ENCODE measurements at places on chromosomes 12 and 14.

GRCh38 chr14:99682809-99683618 is 1.1 kb upstream of the CYP46A1 start:
- peak; percentile 66 for DNase-seq

- DNase-seq, result no peak
These were observed 133.8 kb downstream of the BCAT1 start for GRCh38 chr12:24815114-24815423.

GRCh38 chr14:83548061-83548839 is 1981.7 kb upstream of the FLRT2 start:
- peak; percentile 34 for DNase-seq

GRCh38 chr14:87430810-87431209 is 562.2 kb downstream of the GALC start:
- peak; percentile 5 for DNase-seq

- no peak for DNase-seq
These were observed 3.2 kb upstream of the MED13L start for GRCh38 chr12:116280595-116281290.

GRCh38 chr12:47281667-47282171 is 202.0 kb upstream of the AMIGO2 start:
- DNase-seq, result no peak

GRCh38 chr14:100193417-100194357 is 34.2 kb upstream of the DEGS2 start:
- DNase-seq, result no peak

- DNase-seq, result no peak
These were observed 22.5 kb upstream of the TMEM106C start for GRCh38 chr12:47940773-47941474.

GRCh38 chr12:105548626-105549025 is 218.1 kb downstream of the C12orf75 start:
- no peak for DNase-seq

DNA sequence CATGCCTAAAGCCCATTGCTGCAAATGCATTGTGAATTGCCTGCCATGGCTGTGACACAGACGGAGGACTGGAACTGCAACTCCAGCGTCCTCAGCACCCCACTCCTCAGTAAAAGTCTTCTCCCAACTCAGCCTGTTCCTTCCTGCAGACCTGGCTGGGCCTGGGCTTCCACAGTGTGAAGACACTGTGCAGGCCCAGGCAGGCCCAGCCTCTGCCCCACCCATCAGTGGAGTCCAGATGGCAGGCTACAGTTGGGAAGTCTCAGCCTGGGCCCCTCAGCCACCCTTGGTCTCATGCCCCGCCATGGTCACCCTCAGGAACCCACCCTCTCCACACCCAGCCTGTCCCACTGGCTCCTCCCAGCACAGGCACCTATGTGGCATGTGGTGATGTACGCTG is 22.0 kb downstream of the VSX2 start:
- DNase-seq, result no peak

DNA sequence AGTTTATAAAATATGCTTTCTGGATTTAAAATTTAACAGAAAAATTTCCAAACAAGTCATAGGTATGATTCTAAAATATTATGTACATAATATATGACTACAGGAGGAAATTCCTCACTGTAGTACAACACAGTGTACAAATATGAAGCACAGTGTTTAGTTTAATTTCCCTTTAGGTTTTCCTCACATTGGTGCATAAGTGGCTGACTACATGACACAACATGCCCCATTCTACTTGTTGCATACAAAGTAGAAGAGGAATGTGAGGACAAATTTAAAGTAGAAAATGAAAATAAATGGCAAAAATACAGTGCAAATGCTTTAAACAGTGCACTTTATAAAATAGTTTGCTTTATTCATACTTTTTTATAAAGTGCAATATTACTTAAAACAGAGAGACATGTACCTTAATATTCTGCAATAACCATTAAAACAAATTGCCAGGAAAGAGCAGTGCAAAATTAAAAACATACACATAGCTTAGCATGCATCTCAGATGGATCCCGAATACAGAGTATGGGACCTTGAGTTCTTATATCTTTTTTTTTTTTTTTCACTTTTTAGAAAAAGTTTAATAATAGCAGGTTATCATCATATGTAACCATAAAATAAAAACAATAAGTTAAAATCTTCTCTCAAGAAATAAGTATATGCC is 54.8 kb upstream of the TTC7B start:
- no peak for DNase-seq

GRCh38 chr12:96605684-96606083 is 116.3 kb downstream of the CFAP54 start:
- no peak for DNase-seq

DNA sequence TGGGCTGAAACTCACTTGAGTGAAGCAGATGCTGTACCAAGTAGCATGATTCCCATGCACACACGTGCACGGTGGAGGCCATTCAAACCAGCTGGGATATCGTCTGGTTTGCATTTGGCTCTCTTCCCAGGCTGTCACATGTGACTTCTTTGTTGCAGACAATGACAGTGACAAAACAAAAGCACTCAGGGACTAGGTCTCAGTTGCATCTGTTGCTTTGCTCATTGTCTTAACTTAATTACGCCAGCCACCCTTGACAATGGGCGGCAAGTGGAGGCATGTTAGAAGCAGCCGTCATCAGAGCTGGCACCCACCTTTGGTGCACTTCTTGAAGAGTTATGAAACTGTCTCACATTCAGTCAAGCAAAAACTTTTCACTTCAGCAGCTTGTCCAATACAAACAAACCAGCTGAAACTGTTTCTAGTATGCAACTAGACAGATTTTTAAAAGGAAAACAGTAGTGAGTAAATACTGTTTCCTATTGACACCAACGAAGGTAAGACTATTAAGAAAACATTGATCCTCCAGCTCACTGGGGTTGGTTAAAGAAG is 74.3 kb downstream of the IGF1 start:
- no peak for DNase-seq

DNA sequence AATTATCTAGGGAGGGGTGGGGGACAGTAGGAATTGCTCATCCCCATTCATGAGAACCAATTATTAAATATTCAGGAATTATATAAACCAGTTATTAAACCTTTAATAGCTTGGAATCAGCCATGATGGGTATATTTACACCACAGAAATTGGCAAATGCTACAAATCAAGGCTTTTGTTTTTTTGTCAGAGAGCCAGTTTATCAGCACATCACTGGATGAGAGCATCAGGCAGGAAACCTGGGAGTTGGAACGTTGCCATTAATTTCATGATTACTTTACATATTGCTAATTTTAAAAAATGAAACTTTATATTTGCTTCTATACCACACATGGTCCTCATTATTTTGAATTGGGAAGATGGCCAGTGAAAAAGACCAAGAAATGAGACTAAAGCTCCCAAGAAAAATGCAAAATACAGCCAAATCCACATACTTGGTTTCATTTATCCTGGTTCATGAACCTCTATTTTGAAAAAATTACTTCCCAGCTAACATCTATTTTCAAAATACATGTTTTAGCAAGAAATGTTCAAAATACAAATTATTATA is 48.4 kb downstream of the ATL1 start:
- peak; percentile 22 for DNase-seq

DNA sequence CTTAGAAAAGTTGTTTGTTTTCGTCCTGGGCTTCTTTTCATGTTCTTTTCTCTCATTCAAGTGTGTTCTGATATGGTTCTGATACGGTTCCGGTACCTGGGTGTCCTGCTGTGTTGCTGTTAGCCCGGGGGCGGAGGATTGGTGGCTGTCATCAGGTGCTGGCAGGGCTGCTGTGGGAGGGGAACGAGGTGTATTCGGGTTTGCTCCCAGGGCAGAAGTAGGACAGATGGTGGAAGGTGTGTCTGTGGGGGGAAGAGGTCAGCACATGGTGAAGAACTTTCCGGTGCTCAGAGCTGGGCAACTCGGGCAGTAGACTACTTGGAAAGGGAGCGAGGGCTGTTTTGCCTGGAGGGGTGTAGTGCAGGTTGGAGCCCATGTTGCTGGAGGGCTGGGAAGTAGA is 70.2 kb downstream of the SLC25A47 start:
- DNase-seq, result no peak

DNA sequence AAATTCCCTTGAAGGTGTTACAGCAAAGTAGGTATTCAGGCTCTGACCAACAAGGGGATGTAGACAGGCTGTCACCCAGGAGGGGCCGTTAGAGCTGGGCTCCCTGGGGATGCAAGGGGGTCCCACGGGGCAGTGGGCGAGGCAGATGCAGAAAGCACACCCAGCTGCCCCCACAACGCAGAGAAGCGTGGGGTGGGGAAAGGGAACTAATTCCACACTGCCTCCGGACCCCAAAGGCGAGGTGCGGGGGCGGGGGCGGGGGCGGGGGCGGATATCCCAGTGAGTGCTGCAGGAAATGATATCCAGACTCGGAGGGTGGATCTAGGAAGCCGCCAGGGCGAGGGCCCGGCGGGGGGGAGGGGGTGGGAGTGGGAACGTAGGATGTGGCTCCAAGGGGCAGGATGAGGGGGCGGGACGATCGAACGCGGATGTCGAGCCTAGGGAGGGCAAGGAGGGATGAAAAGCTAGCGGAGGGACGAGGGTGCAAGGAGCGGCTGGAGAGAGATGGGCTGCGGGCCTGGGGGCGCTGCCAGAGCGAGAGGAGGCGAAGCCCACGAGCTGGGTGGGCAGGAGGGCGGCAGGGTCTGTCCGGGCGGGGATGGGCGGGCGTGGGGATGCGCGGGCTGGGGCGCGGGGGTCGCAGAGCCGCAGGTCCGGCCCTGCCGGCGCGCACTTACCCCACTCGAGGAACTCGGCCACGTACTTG is 874 bp downstream of the CDC42BPB start:
- peak; percentile 87 for DNase-seq

DNA sequence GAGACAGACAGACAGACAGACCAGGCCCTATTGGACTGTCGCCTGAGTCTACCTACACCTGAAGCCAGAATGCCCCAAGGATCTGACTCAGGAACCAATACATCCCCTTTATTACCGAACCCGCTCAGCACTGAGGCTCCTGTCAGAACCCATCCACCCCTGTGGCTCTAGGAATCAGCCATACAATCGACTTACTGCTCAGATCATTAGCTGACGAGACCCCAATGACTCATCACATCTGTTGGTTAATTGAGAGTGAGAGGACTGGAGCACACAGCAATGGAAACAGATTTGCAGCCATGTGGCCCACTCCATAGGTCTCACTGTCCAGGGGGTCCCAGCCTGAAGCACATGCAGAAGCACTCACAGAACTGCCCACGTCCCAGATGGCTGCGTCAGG is 15.2 kb downstream of the ITPK1 start:
- DNase-seq, result no peak

DNA sequence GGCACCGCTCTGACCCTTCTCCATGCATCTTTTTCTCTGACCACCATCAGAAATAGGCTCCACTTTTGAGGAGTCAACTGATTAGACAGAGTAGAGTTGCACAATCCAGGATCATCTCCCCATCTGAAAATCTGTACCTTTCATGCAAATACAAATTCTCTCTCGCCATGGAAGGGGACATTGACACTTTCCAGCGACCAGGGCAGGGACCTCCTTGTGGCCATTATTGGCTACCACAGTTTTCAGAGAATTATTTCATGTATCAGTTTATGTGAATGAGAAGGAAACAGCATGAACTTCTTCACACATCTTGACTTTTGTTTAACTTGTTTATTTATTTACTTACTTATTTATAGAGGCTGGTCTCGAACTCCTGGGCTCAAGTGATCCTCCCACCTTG is 13.8 kb upstream of the RAN start:
- no peak for DNase-seq

DNA sequence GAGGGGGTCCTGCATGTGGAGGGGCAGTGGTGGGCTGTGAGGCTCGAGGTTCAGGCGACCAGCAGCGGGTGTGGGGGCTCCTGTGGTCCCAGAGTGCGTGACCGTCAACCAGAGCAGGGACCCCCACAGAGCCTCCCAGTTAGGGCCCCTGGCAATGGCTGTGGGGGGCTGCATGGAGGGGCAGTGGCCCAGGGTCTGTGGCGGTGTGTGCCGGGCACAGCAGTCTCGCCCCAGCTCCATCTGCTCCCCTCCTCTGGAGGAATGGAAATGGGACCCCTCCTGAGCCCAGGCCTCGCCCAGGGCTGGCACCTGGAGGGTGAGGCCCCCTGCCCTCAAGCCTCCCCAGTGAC is 210.8 kb upstream of the C14orf180 start:
- DNase-seq, result no peak

DNA sequence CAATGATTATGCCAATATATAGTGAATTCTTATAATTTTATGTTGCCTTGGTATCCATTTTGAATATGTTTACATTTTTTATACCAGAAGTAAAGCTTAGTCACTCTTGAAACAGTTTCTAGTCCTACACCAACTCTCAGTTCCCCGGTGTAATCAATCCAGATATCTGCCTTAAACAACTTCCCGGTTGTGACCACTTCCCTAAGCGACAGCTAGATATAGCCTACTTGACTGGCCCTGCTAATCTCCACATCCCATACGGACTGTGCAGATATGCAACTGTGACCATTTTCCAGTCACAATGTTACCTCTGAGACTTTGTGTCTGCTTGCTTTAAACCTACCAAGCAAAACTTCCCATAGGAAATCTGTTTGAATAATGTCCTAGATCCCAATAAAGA is 1551.5 kb upstream of the SEL1L start:
- no peak for DNase-seq

- DNase-seq, result no peak
These were observed 59.0 kb downstream of the CCDC85C start for GRCh38 chr14:99544991-99545390.

DNA sequence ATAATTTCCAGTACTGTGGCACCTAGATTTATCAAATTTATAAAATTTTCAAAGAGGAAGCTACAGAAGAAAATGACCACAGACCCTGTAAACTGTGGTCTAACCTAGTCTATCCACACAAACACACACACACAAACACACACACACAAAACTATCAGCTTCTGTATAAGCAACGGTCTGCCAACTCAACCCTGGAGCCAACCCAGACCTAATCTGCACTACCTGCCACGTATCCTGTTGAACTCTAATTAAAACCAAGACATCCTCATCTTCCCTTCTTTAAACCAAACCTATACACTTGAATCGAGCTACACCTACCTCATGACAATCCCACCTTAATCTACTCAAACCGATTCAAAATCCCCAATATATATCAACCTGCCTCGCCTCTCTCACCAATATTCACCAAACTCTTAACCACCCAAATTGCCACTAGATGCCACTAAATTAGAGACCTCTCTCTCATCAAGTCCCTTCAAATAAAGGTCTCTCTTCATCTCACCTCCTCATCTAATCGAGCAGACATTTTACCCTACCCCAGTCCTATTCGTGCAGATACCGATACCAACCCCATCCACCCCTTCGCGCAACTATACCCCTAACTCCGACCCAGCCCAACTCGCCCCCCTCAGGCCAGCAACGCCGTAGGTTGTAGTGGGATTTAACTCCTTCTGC is 808 bp downstream of the ACIN1 start:
- no peak for DNase-seq

GRCh38 chr12:108066583-108067577 is 62.2 kb upstream of the WSCD2 start:
- DNase-seq, result no peak

GRCh38 chr14:101463566-101464171 is 97.6 kb upstream of the DIO3 start:
- no peak for DNase-seq

- DNase-seq, result no peak
These were observed 35.1 kb upstream of the RPL10L start for GRCh38 chr14:46686652-46687051.

- no peak for DNase-seq
These were observed 15.0 kb downstream of the SRP54 start for GRCh38 chr14:34997762-34998161.

All from fibroblast of skin of back (primary cell).